ENCODE measurements at places on chromosomes 2 and 18.
A peak's percentile ranks its signal among the peaks of the same experiment; 100 is the strongest.

GRCh38 chr2:45014016-45014702, 4.9 kb upstream of the SIX2 start:
- no peak for DNase-seq

DNA sequence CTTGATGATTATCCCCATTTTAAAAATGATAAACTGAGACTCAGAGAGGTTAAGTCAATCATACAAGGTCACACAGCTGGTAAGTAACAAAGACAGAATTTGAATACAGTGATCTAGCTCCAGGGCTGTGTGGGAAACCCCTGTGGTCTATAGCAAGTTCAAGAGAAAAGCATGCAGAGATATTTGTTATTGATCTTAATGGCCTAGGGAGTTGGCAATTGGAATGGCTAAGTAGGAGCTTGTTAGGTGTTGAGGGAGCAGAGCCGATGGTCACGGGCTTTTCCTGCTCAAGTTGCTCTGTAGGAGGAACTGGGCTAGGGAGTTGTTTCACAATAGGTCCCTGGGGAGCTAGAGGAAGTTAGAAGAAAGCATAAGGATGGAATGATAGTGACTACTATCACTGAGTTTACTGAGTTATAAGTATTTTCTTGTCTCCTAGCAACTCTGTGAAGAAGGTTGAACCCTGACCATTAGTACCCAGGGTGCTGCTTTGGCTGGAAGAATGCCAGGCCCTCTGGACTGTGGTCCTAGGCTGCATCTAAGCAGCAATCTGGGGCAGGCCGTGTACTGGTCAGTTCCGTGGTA, 30.0 kb downstream of the RNF125 start:
- DNase-seq: no peak

GRCh38 chr2:239204136-239204875, 196.5 kb downstream of the HDAC4 start:
- no peak for DNase-seq

GRCh38 chr2:69026026-69026425, 13.0 kb downstream of the ANTXR1 start:
- peak; percentile 17 for DNase-seq

- no peak for DNase-seq
Observed at GRCh38 chr18:23718243-23718720, 29.0 kb downstream of the LAMA3 start.

GRCh38 chr2:233115741-233116140, 55.6 kb downstream of the INPP5D start:
- peak; percentile 35 for DNase-seq

Measured in NCI-H345 (cell line).